ENCODE measurements at places on chromosomes 11 and 22.

- DNase-seq = no peak
These were observed 125.8 kb downstream of the MICAL2 start for GRCh38 chr11:12235947-12236743.

DNA sequence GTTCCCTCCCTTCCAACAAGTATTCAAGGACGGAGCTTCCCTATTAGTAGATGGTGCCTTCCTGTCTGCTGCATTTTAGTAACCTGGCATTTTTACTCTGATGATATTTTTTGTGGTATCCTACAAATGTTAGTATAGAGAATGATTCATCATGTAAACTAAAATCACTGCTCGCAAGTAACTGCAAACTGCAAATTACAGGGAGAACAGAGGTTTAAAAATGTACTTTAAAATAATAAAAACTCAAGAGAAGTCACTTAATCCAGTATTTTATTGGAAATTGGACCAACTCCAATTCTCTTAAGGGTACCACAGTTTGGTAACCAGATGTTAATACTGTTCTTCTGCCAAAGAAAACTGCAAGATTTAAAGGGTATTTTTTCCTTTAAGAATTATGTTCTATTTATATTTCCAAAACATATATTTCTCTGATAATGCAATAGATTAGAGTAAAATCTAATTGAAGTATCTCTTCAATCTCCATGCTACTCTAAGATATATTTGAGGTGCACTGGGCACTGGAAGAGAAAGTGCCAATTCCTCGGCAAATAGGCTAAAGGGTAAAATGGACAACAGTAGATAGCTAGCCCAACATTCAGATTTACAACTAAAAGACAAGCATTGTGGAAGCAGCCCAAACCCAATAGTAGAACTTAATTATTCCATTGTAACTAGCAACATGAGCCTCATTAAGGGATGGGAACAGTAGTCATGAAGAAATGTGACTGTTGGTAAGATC, 298.0 kb downstream of the TTC28 start:
- DNase-seq = no peak

DNA sequence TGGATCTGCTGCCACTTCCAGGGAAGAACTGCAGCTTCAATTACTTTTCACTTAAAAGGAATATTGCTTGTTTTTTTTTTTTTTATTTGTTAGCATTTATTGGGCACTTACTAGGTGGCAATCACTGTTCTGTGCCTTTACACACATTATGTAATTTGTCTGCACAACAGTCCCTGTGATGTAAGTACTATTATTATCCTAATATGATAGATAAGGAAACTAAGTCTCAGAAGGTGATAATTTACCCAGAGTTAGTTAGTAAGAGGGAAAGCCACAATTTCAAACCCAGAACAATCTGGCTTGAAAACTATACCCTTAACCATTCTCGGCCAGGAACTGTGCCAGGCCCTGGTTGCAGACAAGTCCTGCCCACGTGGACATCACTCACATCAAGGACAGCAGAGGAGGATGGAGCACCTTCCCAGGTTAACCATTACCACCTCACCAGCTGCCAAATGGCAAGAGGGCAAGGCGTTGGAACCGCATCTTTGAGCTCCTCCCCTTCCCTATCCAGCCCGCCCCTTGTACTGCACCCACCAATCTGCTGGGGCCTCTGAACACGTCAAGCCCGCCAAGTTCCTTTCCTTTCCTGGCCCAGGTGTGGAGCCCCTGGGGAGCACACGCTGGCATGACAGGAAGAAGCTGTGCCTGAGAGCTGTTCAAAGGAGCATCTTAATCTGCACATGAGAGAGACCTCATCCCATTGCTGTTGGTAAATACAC, 78.4 kb downstream of the NAV2 start:
- DNase-seq = no peak

GRCh38 chr11:34214961-34215805, 109.8 kb downstream of the NAT10 start:
- DNase-seq = no peak
